T-cell (primary cell): ENCODE measurements at places on chromosomes 6 and 20. TPM values are rescaled to one million over a fixed set of nuclear protein-coding genes. Genes with fewer than 3 reads are reported as not detected.

DNA sequence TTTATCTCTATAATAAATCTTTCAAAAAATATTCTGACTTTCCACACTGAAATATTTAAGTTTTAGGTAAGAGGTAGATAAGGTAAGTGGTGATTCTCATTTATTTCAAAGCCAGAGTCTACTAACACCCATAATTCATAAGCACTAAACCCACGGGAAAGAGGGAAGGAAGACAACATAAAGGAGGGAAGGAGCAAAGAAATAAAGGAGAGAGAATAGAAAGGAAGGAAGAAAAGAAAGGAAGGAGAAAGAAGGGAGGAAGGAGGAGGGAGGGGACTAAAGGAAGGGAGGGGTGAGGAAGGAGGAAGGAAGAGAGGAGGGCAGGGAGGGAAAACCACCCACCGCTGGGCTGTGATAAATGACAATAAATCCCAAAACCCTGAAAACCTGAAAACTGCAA is 25.2 kb downstream of the MAP3K5 start:
- no peaks in the 10 kb centered on the region for H3K27me3 ChIP-seq
- no peak overlapping the region for H3K4me3 ChIP-seq
- no peaks in the 10 kb centered on the region for H3K36me3 ChIP-seq
- peak overlapping the region; percentile 54 for H3K27ac ChIP-seq

TFAP2D gene
- total RNA-seq = not detected

TRAM2 gene
- 8.8 TPM for total RNA-seq

DNA sequence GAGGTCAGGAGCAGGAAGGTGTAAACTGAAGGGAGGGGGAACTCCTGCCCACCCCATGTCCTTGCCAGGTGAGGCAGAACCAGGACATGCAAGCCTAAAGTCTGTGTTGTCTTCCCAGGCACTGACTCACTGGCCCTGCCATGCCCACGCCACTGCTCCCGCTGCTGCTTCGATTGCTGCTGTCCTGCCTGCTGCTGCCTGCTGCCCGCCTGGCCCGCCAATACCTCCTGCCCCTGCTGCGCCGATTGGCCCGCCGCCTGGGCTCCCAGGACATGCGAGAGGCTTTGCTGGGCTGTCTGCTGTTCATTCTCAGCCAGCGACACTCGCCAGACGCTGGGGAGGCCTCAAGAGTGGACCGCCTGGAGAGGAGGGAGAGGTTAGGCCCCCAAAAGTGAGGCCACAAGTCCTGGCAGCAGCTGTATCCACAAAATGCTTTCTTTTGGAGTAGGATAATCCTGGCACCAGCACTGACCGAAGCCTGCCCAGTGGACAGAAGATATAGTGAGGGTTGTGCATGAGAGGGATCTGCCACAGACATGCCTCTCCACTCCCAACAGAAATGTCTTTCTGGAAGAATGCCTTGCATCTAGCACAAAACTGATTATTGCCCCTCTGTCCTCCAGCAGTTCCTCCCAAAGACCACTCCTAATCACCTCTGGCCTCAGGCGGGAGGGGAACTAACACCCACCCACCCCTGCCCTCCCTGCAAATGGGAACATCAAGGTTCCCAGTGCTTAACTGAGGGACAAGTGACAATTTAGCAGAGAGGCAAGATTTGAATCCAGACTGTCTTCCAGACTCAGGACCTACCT is 812 bp downstream of the MYMX start:
- DNase-seq = no peak
- no peak overlapping the region for H3K27ac ChIP-seq
- H3K4me1 ChIP-seq = peaks cover 4% of the 10 kb centered on the region
- peaks cover 45% of the 10 kb centered on the region for H3K27me3 ChIP-seq
- no peak overlapping the region for H3K4me3 ChIP-seq
- H3K36me3 ChIP-seq = no peaks in the 10 kb centered on the region

TRIM31 gene
- total RNA-seq = not detected

- peaks cover 8% of the 10 kb centered on the region for H3K36me3 ChIP-seq
- peaks cover 6% of the 10 kb centered on the region for H3K4me1 ChIP-seq
- H3K4me3 ChIP-seq = no peak overlapping the region
Measured at GRCh38 chr6:11277275-11278206, 45.1 kb upstream of the NEDD9 start.

DNA sequence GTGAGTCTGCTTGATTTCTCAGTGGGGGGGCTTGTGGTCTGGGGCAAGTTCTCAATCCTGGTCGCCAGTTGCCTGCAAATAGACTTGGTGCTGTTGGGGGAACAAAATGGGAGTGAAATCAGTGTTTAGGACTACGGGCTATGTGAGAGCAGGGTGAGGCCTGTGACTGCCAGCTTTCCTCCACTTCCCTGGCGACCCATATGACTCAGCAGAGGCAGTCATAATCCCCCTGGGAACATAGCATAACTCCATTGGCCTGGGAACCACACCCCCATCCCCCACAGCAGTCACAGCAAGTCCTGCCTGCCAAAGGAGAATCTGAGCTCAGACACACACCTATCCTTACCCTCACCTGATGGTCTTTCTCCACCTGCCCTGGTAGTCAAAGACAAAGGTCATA is 387.9 kb downstream of the LMBRD1 start:
- no peaks in the 10 kb centered on the region for H3K36me3 ChIP-seq
- H3K4me1 ChIP-seq = no peaks in the 10 kb centered on the region
- no peaks in the 10 kb centered on the region for H3K27me3 ChIP-seq

SMPD2 gene
- total RNA-seq = 36.7 TPM
